Activated gamma-delta T cell (primary cell): ENCODE measurements at places on chromosomes 16 and 17.

GRCh38 chr17:77145612-77146245, 5.0 kb downstream of the SEC14L1 start:
- no peak for DNase-seq

DNA sequence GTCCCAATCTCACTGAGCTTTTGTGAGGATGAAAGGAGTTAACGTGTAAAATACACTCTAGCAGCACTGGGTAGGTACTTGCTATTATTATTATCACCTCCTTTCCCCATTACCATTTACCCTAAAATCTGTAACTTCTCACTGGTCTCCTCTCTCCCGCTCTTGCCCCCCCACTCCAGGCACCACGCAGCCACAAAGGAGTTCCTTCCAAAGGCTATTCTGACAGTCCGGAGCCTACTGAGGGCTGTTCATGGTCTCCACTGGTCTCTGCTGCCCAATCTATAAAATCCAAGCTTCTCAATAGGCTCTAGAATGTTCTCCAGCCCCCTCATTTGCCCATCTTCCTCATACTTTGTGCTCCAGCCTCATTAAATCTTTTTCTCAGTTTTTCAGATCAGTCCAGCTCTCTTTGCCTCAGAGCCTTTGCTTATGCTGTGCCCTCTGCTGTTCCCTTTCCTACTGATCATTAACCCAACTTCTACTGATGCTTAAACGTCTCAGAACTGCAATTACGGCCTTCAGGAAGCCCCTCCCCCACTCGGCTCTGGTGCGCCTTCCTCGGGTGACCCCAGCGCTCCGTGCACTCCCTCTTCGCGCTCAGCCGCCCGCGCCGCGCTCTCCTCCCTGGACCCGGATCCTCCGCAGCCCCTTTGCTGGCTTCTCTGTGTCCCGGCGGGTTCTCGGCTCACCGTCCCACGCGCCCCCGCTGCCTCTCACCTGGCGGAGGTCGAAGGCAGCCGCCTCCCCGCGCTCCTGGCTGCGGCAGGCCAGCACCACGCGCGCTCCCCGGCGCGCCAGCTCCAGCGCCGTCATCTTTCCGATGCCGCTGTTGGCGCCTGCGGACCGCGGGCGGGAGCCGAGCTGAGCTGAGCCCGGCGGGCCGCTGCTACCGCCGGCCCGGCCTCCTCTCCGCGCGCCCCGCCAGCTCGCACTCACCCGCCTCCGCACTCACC, 737 bp downstream of the DHRS13 start:
- DNase-seq, result no peak

DNA sequence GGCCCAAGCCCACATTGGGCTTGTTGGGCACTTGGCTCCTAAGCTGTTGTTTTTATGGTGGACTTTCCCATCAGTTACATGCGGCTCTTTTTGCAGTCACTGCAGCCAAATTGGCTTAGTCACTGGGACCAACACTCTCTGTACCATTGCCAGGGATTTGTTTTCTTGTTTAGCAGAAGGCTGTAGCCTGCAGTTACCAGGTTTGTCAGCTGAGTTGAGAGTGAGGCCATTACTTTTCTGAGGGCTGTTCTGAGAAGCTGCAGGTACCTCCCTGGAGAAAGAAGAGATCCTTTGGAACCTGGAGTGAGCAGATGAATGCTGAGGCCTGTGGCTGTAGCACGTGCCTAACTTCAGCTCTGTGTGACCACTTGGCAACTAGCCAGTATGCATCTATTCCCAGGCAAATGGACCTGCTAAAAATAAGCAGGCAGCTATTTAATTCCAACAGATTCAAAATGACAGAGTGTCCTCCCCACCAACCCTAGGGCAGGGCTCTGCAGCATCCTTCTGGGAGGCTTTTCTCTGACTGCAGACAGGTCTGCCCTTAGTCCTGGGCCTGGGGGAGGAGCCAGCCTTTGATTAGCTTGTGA, 12.9 kb downstream of the AKAP1 start:
- no peak for DNase-seq

GRCh38 chr17:27469256-27469655, 13.0 kb downstream of the KSR1 start:
- no peak for DNase-seq

DNA sequence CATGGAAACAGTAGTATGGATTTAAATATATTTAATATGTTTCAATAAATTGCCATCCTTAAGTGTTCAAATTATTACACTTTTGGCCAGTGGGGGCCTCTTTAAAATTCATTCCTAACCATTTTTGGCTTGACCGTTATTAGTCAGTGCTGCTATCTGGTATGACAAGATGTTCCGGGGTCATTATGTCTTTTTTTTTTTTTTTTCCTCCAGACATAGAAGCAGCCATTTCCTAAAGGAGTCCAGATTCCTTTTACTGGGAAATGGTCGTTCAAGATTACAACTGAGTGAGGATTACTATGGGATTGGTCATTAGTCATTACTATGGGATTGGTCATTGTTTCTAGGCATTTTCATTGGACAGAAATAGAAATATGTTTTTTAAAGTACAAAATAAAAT, 53.4 kb downstream of the NF1 start:
- DNase-seq, result no peak

DNA sequence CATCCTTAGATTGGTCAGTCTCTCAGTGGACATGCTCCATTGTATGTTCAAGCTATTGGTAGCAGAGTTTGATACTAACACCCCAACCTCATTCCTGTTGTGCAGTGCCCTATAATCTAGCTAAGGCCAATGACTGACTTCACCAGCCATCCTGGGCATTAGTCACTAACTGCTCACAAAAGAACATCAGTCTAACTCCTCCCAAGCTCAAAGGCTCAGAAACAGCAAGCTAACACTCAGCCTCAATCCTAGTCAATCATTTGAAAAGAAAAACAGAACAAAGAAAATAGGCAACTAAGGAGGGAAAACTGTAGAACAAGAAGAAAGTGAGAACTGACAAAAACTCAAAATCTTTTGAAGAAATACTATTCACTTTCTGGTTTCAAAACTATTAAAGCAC, 199.1 kb upstream of the C17orf78 start:
- no peak for DNase-seq

DNA sequence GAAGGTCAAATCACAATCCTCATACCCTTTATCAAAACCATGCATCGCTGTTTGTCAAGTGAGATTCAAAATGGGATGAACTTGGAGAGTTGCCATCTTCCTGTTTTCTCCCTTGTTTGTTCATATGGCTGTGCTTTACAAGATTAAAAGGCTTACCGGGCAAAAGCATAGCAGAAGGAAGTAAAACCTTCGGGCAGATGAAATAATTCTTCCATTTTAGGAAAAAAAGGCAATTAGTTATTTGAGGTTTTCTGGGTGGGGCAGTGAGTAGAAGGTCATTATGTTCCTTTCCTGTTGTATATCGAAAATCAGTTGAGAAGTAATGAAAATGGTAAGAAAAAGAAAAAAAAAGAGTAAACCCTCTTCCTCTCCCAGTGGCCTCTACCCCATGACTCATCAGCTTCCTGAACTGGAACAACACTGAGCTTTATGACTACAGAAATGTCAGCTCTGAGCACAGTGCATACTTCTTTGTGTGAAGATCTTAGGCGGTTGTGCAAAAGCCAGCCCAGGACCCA, 369.2 kb downstream of the CDH13 start:
- no peak for DNase-seq

DNA sequence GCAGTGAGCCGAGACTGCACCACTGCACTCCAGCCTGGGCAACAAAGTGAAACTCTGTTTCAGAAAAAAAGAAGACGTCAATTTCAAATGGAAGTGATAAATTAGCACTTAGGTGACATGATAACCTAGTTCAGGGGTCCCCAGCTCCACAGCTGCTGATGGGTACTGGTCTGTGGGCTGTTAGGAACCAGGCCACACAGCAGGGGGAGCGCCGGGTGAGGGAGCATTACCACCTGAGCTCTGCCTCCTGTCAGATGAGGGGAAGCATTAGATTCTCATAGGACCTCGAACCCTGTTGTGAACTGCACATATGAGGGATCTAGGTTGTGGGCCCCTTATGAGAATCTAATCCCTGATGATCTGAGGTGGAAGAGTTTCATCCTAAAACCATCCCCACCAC, 253.0 kb downstream of the FOXL1 start:
- DNase-seq, result no peak
